ENCODE measurements at places on chromosomes 3 and 15. TPM values are rescaled to one million over a fixed set of nuclear protein-coding genes. Genes with fewer than 3 reads are reported as not detected.
A peak's percentile ranks its signal among the peaks of the same experiment; 100 is the strongest.

DNA sequence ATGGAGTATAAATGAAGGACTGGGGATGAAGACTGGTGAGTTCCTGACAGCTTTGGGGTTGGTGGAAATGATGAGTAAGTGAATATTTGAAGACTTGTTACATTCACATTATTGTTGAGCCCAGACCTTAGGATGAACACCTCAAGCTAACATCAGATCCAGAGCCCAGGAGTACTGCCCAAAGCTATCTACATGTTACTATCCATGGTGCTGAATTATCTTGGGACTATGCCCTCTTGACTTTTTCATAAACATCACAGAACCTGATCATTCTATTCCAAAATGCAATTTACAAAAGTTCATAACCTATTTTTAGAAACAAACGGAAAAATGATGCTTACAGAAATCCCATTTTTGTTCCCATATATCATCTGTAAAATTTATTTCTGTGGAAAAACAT is 613.3 kb downstream of the TUSC7 start:
- H3K4me1 ChIP-seq = no peaks in the 10 kb centered on the region
- no peak for DNase-seq
- H3K27me3 ChIP-seq = no peaks in the 10 kb centered on the region

Gene CATSPER2
- 3.6 TPM for total RNA-seq

Gene ANKRD63
- 0.89 TPM for total RNA-seq

GRCh38 chr3:150743508-150743907 is 19.5 kb downstream of the SIAH2 start:
- H3K27me3 ChIP-seq = no peaks in the 10 kb centered on the region
- no peak overlapping the region for H3K4me3 ChIP-seq
- H3K27ac ChIP-seq = peak overlapping the region; percentile 14
- peaks cover 50% of the 10 kb centered on the region for H3K4me1 ChIP-seq

Gene TMC3
- total RNA-seq = not detected

Gene DYNLT2B
- total RNA-seq = 9.7 TPM

Measured in HCT116 (cell line).